ENCODE measurements at places on chromosomes 3 and 15. TPM values are rescaled to one million over a fixed set of nuclear protein-coding genes. Genes with fewer than 3 reads are reported as not detected.
A peak's percentile ranks its signal among the peaks of the same experiment; 100 is the strongest.

Gene OXNAD1
- 13.3 TPM for total RNA-seq

Gene GLDN
- total RNA-seq = not detected

Gene MEGF11
- not detected for total RNA-seq

Gene AMT
- 1.2 TPM for total RNA-seq

Gene ZNF385D
- 1.7 TPM for total RNA-seq

Gene LRRIQ4
- total RNA-seq = 0.04 TPM

Gene C3orf22
- total RNA-seq = not detected

Gene KNG1
- not detected for total RNA-seq

Gene ERICH6
- total RNA-seq = not detected

Gene CCR1
- total RNA-seq = not detected

Gene DISP2
- 0.65 TPM for total RNA-seq

Gene GOLGA8T
- total RNA-seq = 0.10 TPM

GRCh38 chr3:120212505-120212904 is 72.5 kb downstream of the GPR156 start:
- DNase-seq = no peak

GRCh38 chr15:85950101-85950500 is 129.6 kb upstream of the AGBL1 start:
- no peak for DNase-seq

DNA sequence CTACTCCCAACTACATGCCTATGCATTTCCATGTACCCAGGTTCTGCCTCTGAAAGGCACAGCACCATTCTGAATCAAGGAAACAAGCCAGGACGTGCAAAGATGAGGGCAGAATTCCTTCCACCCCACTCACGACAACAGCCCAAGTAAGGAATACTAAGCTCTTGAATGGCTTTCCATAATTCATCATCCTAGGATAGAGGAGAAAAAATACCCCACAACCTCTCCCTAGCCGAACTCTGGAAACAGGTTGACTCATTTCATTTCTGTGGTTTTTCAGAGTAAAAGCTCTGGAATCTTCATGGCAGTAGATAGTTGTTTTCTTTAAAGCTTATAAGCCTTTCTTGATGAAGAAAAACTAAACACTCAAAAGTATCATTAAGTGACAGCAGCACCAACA is 77.8 kb downstream of the PDZRN3 start:
- peak; percentile 95 for DNase-seq

DNA sequence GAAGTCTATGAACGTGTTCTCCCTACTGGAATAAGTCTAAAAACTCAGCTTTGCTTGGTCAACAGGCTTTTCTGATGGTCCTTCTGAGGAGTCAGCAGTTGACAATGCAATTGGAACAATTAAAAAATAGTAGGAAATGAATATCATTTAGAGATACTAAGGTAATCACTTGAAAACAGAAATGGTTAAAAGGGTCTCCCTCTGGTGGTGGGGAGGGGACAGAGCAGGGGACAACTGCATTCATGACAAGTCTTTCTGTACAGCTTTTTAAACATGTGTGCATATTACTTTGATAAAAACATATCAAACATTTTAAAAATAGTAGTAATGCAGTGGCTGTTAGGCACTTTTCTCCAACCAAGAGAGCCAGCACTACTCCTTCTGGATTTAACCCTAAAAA is 119.9 kb upstream of the FHIT start:
- no peak for DNase-seq

DNA sequence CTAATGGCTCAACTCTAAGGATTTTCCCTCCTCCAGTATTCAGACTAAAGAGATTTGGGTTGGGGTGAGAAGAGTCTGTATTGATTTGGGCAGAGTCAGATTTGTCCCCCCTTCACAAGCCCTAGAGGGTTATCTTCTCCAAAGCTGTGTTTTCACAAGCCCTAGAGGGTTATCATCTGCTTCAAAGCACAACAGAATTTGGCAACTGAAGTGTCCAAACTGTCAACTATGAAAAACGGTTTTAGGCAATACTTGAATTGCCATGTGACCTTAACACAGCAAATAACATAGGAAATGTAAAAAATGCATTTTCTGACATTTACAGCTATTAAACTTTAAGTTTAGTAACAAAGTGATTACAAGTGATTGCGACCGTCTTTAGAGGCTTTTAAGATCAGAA is 119.9 kb downstream of the IMPG2 start:
- DNase-seq = no peak

DNA sequence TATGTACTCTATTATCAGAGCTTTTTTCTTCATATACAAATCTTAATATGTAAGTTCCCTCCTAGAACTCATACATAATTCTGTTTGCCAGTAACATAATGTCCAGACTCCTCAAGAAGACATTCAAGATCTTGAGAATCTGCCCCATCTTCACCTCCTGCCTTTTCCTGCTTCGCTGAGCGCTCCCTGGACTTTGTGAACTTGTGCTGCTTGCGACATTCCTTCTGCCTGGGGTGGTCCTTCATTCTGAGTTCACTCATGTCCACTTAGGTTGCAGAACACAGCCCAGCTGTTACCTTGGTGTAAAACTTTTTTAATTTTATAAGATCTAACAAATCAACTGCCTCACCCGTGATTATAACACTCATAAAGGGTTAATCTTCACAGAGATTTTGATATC is 478.5 kb upstream of the EPHA3 start:
- DNase-seq = no peak

DNA sequence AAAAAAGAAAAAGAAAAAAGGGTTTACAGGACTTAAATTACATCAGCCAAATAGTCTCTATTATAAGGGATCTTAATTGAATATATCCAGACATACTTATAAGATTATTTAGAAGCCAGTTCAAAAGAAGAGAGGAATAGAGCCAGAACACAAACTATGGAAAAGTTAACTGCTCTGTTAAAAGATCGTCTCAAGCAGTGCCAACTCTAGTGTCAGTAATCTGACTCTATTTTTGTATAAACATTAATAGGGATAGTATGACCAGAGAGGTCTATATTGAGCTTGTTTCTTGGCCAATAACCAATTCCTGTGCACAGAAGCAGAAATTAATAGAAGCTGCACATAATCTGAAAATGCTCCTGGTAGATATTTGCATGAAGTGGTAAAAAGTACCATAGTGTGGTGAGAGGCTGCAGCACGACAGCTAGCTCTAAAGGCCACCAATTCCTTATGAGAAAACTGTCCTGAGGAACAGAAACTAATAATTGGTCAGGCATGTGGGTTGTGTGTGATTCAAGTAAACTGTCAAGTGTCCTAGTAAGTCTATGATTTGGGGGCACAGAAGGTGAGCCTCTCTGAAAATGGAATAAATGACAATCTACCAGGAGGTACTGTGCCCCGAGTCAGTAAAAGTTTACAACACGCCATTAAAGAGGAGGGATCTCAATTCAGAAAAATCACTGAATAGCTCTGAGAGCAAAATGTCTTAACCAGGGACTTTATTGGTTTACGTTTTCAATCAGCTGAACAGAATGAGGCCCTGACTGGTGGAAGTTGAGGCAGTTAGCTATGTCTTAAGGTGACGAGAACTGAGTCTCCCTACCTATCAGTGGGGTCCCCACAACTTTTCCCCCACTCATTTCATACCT is 51.5 kb upstream of the NANOGP8 start:
- DNase-seq = no peak

DNA sequence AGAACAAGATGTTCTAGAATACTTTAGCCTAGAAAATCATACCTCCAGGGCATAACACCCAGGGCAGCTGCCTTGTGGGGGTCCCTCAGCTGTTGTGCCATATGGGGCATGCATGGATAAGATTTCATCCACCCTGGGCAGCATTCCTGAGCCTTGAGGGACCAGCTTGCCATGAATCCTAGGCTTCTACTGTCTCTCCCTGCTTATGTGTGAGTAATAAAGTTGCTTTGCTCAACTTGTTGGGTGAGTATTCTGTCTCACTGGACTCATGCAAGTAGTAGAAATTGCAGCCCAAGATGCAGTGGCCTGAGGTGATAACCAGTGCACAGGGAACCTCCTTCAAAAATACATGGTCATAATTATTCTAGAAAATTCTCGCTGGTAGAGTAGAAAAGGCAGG is 52.1 kb upstream of the EPHB1 start:
- DNase-seq = no peak

DNA sequence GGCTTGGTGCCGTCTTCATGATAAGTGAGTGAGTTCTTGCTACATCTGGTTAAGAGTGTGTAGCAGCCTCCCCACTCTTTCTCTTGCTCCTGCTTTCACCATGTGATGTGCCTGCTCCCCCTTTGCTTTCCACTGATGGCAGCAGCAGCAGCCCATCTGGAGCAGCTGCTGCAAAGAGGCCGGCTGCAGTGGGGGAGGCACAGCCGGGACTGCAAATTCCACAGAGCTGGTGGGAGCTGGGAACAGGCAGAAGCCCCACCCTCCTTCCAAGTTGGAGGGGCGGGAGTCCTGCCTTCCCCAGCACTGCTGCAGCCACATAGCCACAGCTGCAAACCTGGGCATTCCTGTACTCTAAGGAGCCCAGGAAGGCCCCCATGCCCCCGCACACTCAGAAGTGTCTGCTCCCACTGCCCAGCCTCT is 62.8 kb upstream of the IMPG2 start:
- no peak for DNase-seq

DNA sequence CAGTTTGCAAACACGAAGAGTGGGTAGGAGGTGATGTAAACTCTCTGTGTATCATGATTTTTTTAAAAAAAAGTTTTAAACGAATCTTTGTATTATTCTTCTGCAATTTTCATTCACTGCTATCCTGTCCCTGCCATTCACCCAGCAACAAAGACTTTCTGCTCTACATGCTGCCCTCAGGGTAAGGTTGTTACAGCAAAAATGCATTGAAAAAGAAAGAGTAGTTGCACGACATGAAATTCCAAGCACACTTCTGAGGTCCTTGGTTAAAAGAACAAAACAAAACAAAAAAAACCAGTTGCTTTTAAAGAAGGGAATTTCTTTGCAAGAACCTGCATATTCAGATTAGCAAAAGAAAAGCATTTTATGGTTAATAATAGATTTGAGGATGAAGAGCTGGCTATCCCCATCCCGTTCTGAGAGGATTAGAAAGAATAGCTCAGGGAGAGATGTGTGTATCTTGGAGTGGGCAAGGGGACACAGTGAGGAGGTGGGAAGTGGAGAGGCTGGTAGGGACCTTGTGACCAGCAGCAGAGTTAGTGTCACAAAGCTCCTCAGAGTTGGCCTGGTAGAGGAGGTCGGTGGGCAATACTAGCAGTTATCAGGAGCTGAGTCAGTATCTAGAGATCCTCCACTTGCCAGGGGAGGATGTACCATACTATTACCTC is 290.8 kb downstream of the NEK10 start:
- no peak for DNase-seq

- DNase-seq = no peak
These were observed 31.8 kb downstream of the GPR171 start for GRCh38 chr3:151171145-151171757.

DNA sequence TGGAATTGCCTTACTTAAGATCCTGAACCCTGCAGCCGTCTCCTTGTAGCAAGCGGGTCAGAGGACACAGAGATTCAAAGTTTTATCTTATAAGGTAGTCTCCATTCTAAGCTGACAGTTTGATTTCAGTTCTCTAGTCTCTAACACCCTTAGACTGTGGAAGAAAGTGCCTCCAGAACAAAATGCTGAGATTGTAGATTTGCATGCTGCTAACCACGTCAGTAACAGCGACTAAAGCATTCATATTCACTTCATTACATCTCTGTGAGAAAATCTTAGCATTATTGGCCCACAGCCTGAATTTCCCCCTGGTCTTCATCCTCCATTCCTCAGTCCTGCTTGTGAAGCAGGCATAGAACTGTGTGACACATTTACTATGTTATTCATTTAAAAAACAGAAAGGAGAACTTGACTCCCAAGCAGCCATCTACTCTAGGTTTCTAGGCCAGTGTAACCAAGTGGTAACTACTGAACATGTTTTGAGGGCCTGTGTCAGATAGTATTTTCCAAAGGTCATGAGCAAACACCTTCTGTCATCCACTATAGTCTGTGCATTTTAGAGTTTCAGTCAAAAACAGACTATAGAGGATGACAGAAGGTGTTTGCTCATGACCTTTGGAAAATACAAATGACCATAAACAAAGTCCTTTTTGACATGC is 27.4 kb downstream of the ARIH2 start:
- no peak for DNase-seq

GRCh38 chr3:151896246-151897012 is 23.0 kb downstream of the SUCNR1 start:
- DNase-seq = peak; percentile 87

DNA sequence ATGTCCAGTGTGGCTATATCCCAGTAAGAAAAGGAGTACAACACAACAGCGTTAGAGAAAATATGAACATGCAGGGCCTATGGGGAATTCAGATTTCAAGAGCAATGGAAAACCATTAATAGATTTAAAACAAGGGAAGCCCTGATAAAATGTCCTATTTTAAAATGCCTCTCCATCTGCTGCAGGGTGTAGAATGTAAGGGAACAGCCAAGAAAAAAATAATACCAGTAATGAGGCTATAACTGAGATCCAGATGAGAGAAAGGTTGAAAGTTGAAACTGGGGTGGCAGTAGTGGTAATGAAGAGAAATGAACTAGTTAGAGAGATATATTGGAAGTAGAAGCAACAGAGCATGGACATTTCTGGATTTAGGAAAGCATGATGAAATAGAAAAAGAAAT is 226.1 kb downstream of the KCNMB2 start:
- DNase-seq = no peak

GRCh38 chr15:44010089-44010488 is 183.3 kb downstream of the WDR76 start:
- no peak for DNase-seq

DNA sequence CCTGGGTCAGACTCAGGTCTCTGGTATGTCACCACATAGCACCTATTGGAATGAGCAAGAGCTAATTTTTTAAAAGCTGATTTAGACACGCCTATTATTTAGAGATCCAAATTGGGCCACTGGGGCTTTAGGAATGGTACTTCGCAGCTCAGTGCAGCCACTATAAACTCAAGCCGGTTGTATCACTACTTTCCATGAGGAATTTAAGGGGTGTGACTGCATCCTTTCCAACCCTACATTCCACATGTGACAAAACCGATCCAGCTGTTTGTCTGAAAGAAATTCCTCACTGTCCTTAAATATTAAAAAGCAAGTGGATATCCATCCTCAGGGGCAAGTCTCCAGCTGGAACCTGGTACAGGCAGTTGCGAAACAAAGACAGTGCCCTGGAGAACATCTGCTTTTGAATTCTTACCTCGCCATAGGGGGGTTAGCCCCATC is 12.8 kb downstream of the VGLL3 start:
- no peak for DNase-seq

GRCh38 chr3:71041371-71041770 is 542.2 kb downstream of the FOXP1 start:
- no peak for DNase-seq

GRCh38 chr15:69797051-69797595 is 300.6 kb downstream of the TLE3 start:
- no peak for DNase-seq
